ENCODE measurements at places on chromosomes 5 and 9.

DNA sequence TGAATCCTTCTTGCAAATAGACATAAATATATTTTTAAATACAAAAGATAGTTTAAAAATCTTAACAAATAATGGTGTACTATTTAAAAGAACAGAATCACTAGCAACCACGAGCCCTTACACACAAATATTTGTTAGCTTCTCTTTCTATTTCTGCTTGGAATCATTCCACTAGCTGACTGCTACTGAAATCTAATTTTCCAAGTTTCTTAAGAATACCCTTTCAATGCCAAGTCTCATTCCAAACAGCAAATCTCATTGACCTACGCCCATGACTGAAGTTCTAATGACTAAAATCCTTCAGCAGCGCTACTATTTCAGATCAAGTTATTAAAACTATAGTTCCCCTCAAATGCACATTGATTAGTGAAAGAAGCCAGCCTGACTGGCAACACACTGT lies 13.2 kb upstream of the PPP1R2B start:
- no peak for DNase-seq

DNA sequence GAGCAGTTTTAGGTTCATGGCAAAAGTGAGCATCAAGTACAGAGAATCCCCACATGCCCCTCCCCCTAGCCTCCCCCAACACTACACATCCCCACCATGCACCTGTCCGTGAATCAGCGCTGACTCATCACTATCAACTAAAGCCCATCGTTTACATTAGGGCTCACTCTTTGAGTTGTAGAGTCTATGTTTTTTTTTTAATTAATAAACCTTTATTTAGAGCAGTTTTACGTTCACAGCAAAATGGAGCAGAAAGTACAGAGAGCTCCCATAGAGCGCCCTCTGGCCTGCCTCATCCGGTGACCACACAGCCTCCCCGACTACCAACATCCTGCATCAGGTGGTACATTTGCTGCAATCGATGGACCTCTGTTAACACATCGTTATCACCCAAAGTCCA lies 47.9 kb upstream of the UNC5A start:
- DNase-seq = no peak

DNA sequence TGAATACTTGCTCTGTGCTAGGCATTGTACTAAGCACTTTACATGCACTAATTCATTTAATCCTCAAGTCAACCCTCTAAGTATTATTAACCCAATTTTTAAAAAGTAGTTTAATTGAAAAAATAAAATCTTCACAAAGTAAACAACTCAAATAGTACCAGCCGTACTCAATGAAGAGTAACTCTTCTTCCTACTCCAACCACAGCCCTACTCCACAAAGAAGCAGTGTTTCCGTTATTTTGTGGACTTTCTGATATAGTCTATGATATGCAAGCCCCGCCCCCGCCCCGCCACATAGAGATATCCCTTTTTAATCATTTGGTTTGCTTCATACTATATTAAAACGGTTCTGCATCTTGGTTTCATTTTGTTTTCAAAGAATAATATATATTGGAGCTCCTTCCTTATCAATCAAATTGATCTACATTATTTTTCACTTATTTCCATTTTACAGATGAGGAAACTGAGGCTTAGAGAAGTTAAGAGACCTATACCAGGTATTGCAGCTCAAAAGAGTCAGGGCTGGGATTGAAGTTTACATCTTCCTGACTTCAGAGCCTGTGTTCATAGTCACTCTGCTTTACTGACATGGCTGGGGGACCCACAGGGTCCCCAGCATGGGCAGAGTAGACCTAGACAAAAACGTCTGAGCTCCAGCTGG lies 78.6 kb downstream of the PCDH1 start:
- no peak for DNase-seq

GRCh38 chr5:108113950-108114349 lies 267.9 kb downstream of the FBXL17 start:
- no peak for DNase-seq

GRCh38 chr5:78993165-78993564 lies 8.1 kb upstream of the ARSB start:
- no peak for DNase-seq

DNA sequence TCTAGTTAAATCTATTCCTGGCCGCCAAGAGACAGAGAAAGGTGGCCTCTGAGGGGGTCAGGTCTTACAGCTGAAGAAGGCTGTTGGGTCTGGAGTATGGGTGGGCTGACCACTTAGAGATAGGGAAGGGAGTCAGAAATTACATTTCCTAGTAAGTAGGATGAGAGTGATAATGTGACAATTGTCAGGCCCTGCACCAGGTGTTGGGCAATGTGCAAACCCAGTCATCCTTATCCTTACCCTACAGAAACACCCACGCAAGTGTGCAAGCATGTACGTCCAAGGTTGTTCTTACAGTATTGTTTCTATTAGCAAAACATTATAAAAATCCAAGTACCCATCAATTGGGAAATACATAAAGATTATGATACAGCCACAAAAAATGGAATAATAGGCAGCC lies 9.5 kb downstream of the SPAAR start:
- no peak for DNase-seq

- DNase-seq = no peak
These were observed 38.4 kb upstream of the BARHL1 start for GRCh38 chr9:132543960-132544359.

GRCh38 chr9:110671849-110672248 lies 3.3 kb downstream of the MUSK start:
- DNase-seq = no peak

DNA sequence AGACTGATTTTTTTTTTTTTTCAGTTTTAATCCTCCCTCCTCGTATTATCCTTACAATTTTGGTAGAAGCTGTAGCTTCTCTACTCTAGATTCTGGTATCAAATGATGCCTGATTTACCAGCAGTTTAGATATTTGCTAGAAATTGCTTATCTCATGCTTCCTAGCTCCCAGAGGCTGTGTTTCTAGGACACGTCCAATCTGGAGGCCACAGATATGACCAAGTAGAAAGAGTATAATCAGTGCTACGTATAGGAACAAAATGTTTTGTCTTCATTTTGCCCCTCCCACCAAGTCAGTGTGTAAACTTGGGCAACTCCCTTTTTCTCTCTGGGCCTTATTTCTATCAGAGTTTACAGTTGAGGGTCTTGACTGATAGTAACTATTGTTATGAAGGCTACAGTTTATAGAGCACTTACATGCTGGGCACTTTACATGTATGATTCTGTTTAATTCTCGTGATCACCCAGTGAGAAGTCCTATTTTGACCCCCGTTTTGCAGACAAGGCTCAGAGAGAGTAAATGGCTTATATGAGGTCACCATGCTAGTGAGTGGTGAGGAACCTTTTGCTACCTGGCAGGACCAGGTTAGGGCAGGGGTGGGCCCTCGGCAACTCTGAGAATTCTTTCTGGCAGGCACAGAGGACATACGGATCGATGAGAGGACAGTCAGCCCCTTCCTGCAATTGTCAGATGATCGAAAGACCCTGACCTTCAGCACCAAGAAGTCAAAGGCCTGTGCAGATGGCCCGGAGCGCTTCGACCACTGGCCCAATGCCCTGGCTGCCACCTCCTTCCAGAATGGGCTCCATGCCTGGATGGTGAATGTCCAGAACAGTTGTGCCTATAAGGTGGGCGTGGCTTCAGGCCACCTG lies 7.6 kb downstream of the HDHD3 start:
- no peak for DNase-seq

- no peak for DNase-seq
These were observed 493.5 kb upstream of the WWC1 start for GRCh38 chr5:167797933-167798332.

DNA sequence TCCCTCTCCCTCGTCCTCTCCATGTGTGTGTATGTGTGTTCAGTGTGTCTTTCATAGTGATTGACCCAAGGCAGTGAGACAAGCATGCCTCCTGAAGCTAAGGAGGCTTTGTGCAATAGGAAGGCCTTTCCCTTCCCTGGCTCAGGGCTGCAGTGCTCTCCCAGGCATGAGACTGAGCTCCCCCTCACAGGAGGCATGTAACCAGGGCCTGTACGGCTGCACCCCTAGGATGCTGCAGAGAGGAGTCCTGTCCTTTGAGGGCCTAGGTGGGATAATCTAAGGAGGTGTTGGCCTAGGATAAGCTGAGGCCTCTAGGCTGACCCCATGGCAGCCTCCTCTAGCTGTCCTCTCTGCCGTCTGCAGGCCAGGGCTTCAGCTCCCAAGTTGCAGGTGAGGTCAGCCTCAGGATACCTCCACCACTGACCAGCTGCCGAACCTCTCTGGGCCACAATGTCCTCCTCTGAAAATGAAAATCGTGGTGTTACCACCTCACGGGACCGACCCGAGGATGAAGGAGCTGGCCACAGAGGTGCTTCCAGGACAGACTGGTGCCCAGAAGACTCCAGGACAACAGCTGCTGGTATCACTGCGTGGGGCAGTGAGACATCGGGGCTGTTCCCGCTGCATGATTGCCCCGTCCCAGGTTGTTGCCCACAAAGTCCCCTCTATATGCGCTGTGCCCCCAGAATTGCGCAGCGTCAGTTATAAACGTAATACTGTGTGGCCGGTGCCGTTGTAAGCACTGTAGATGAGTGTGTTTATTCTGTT lies 129.6 kb downstream of the BARX1 start:
- DNase-seq = no peak

Measured in activated CD8-positive, alpha-beta memory T cell treated with anti-CD3 and anti-CD28 coated beads for 1 hour (primary cell).